SHP77 treated with DMSO at 0.1 percent for 48 hours (cell line): ENCODE measurements at places on chromosomes 5 and 9.

DNA sequence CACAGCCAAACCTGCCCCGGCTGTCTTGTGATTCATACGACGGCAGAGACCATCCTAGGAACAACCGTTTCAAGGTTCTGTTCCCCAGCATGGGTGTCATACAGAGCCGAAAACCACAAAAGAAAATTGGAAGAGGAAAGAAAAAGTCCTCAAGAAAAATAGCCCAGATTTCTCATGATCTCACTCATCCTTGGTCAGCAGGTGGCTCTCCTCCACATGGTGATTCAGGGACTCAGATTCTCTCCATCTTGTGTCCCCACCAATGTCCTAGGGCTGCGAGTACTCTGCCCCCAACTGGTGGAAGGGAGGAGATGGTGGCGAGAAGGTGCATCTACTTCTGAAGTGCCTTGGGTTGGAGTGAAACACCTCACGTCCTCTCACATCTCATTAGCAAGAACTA lies 25.6 kb downstream of the PDZD2 start:
- no peak for DNase-seq

GRCh38 chr9:134619448-134619982 lies 22.1 kb upstream of the COL5A1 start:
- DNase-seq, result no peak

- no peak for DNase-seq
Measured at GRCh38 chr9:16315720-16316119, 554.8 kb downstream of the BNC2 start.

DNA sequence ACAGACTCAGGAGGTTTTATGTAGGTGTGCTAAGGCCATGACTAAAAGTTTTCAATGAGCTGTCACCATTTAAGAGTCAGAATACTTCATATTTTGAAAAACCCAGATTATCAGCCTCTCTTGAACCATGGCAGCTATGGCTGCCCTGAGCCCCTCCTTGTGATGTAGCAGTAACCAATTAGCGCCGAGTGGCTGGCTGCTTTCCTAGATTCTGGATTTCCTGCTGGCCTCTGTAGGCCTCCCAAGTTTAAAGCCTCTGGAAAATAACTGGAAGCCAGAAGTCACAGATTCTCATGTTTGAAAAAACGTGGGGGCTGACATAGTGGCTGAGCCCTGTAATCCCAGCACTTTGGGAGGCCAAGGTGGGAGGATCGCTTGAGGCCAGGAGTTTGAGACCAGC lies 25.5 kb downstream of the DAB2IP start:
- DNase-seq, result no peak

DNA sequence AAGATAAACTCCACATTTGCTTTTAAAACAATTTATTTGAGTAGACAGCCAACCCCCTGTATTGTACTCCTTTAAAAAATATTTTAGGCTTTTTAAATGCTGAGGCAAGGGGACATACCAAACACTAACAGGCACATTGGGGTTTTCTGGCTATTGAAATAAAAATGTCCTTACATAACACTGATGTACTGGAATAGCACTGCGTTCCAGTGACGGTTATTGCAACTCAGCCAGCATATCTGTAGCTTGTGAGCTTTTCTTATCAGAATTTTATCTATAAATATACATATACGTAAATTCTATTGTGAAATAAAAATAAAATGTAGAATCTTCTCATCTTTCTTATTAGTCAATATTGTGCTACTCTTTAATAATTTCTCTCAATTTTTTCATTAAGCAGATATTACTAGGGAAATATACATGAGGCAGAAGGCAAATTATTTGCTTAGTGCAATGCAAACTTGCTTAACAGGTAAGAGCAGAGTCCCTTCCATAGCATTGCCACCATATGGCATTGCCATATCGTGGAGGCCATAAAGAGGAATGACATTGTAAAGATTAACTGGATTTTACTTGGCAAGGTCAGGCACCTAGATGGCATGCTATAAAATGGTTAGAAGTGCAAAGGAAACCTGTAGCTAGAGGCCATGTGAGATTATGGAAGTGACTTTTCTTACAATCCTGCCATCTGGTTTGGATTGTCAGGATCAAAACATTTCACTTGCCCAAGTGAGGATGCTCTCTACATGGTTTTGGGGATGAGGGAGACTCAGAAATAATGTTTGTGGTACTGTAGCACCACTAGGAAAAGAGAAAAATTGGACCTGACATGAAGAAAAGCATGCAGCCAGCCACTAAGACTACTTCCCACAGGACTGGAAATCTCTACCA lies 94.8 kb upstream of the CDKN2B start:
- no peak for DNase-seq

DNA sequence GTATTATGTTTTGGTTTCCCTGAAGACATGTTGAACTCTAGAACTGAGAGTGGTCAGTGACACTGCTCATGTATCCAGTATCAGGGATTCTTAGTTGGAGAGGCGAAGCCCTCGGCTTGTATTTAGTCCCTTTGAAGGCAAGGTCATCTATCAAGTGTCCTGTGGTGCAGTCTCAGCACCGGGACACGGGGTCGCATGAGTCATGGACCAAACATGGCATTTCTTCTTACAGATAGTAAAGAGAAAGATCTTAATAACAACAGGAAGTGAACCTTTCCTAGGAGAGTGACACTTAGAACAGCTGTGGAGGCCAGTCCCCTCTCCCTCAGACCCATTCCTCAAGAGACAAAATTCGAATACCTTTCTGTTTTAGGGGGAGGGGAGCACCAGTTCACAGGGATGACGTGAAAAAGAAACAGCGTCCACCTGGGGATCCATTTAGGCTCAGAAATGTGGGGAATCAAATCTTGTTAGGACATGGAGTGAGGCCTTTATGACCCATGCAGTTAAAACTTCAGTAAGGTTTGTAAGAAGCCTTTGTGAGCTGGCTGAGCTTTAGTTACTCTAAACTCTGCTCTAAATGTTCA lies 86.5 kb downstream of the ADGRV1 start:
- no peak for DNase-seq
